ENCODE measurements at places on chromosomes 4 and X. TPM values are rescaled to one million over a fixed set of nuclear protein-coding genes. Genes with fewer than 3 reads are reported as not detected.

- H3K4me1 ChIP-seq: peaks cover 1% of the 10 kb centered on the region
- DNase-seq: no peak
- H3K27ac ChIP-seq: no peak overlapping the region
- H3K4me3 ChIP-seq: no peak overlapping the region
Observed at GRCh38 chrX:46311581-46312120, 233.6 kb downstream of the ZNF674 start.

The RAB40AL gene
- polyA plus RNA-seq: not detected

The MAGEA10 gene
- polyA plus RNA-seq: not detected

The PASD1 gene
- not detected for polyA plus RNA-seq

DNA sequence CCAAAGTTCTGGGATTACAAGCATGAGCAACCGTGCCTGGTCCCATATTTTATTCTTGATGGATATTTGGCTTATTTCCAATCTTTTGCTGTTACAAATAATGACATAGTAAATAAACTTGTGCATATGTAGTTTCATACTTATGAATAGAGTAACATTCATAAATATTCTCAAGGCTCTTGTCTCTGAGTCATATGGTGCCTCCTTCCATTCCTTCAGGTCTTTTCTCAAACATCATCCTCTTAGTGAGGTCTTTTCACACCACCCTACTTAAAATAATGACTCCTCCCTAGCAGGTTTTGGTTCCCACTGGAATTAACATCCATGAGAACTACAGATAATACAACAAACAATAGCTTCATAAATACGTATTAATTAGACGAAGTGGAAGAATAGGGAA lies 416.6 kb downstream of the IQCM start:
- H3K27me3 ChIP-seq: no peaks in the 10 kb centered on the region
- H3K27ac ChIP-seq: no peak overlapping the region
- H3K4me3 ChIP-seq: no peak overlapping the region
- no peaks in the 10 kb centered on the region for H3K4me1 ChIP-seq

The CYLC1 gene
- not detected for polyA plus RNA-seq

- peaks cover 9% of the 10 kb centered on the region for H3K4me1 ChIP-seq
- no peaks in the 10 kb centered on the region for H3K36me3 ChIP-seq
- no peak overlapping the region for H3K4me3 ChIP-seq
- H3K27ac ChIP-seq: no peak overlapping the region
Observed at GRCh38 chrX:150508018-150508417, 60.4 kb upstream of the MTM1 start.

GRCh38 chrX:3950373-3950772 lies 236.9 kb upstream of the PRKX start:
- no peaks in the 10 kb centered on the region for H3K36me3 ChIP-seq
- H3K4me1 ChIP-seq: no peaks in the 10 kb centered on the region
- no peak overlapping the region for H3K4me3 ChIP-seq
- DNase-seq: no peak
- H3K27me3 ChIP-seq: no peaks in the 10 kb centered on the region
